ENCODE measurements at places on chromosomes 1 and 21.

DNA sequence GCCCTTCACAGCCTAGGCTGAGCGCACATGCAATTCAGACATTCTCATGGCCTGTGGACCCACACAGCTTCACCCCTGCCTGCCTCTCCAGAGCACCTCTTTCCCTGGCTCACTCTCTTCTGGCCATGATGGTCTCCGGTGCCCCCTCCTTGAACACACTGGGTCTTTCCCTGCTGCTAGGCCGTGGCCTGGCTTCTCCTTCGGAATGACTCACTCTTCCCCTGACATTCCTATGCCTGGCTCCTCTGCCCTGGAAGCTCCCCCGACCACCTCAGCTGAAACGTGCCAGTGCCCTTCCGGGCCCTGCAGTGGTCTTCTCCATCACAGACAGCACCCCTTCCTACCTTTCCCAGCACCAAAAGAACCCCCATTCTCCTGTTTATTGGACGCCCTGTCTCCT lies 28.3 kb downstream of the EPHA8 start:
- no peak for DNase-seq

DNA sequence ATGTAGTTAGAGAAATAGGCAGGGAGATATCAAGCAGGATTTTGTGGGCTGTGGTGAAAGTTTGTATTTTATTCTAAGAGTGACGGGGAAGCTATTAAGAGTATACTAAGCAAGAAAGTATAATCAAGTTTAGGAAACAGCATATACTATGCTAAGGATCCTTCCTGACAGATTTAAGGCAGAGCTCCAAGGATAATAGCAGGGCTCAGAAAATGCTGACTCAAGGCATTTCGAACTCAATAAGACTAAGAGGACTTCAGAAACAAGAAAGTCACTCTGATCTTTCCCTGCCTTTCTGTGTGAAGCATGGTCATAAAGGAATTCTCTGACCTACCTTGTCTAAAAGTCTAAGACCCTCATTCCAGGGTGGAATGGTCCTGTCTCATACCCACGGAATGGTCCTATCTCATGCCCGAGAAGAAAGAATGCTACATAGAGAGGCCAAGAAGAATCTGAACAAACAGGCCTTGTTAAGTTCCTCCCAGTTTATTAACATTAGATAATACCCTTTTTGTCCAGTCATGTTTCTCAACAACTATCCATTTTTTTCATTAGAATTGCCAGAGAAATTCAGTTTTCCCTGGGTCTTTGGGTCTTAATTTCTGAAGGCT lies 59.1 kb downstream of the HFM1 start:
- no peak for DNase-seq

DNA sequence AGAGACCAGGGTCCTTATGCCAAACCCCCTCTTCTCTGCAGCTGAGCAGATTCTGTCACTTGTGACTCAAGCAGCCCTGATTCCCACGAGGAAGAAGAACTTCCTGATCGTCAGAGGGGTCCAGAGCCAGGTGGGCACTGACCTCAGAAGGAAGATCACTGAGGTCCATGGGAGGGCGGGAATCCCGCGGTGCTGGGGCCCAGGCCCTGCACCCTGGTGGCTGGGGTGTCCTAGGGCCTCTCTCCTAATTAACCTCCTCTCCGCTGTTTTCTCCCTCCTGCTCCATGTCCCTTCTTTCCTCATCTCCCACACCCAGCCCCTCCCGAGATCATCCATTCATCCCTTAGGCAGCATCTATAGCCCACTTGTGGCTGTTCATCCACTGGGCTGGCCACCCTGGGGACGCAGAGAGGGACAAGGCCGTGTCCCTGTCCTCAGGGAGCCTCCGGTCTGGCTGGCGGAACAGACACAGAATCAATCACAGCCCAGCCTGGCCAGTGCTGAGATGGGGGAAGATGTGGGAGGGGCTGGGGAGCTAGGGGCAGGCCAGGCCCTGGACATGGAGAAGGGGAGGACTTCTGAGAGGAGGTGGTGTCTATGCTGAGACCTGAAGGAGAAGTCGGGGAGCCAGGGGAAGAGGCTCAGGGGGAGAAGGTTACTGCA lies 638.3 kb downstream of the MATN1 start:
- DNase-seq: no peak

- DNase-seq: no peak
Observed at GRCh38 chr1:150020711-150021110, 10.2 kb upstream of the OTUD7B start.

DNA sequence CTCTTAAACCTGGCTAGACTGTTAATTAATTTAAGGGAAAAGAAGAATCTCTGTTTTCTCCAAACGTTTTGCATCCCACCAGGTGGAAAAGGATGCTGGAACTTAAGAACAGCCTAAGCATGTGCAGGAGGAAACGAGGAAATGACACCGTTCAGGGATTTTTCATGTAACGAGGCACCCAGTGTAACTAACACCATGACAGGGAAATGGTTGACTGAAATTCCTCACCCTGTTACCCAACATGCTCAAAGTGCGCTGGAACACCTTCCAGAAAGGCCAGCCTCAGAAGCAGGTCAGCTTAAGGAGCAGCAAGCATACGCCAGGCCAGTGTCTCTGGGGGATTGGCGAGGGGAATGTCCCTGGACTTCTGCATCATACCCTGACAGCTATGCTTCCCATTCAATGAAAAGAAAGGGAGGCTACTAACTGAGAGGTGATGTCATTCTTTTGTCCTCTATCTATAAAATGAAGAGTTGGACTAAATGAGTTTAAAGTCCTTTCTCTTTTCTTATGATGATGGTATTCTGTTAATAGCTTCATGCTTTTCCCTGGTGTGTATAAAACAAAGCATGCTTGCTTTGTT lies 21.6 kb downstream of the TNN start:
- no peak for DNase-seq

- DNase-seq: no peak
Observed at GRCh38 chr1:22884806-22885530, 87.7 kb downstream of the LACTBL1 start.

DNA sequence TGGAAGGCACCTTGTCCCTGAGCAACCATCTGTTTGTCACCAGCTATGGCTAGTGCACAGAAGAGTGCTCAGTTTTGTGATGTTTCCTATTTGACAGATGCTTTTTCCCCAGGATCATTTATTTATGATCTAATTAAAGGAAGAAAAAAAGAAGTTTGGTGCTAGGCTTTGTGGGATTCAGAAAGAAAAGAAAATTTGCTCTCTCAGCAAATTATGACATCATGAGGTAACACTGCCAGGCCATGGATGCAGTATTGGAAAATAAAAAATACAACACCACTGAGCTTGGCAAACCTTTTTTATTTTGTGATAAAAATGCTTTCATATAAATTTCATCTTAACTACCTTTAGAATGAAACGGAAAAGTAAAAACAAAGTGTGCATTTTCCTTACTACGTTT lies 15.5 kb upstream of the ADAM30 start:
- DNase-seq: no peak

- no peak for DNase-seq
Observed at GRCh38 chr21:39176271-39176709, 7.0 kb downstream of the PSMG1 start.

- no peak for DNase-seq
Observed at GRCh38 chr1:167774710-167775109, 52.9 kb downstream of the MPZL1 start.

GRCh38 chr1:227315629-227316346 lies 2.5 kb downstream of the CDC42BPA start:
- no peak for DNase-seq

GRCh38 chr1:160144921-160145320 lies 6.5 kb upstream of the ATP1A4 start:
- DNase-seq: no peak

DNA sequence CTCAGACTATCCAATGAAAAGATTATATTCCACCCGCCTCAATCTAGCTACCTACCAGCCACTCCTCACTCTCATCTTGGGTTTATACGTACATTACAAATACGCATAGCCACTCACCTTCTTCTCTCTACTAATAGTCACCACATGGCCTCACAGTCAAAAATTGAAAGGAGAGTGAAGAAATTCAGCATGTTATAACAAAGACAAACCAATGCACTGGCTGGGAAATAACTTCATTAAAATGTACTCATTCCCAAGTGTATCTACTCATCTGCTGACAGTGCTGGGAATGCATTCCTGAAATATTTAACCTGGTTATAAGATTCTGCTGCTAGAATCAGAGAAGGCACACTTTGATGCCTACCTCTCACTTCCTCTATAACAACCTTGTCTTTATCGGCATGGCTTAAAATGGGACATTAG lies 6.5 kb downstream of the ZNF644 start:
- DNase-seq: no peak

- no peak for DNase-seq
Observed at GRCh38 chr21:35732788-35733187, 327.5 kb downstream of the SETD4 start.

All from esophagus squamous epithelium (tissue), 5 donors.